ENCODE measurements at places on chromosomes 5 and 9. TPM values are rescaled to one million over a fixed set of nuclear protein-coding genes. Genes with fewer than 3 reads are reported as not detected.

CENPK gene
- 122 TPM for polyA plus RNA-seq

CDKN2B-AS1 gene
- polyA plus RNA-seq: not detected

SLCO6A1 gene
- 0.34 TPM for polyA plus RNA-seq

RETREG1 gene
- polyA plus RNA-seq: 3.8 TPM

TLE1 gene
- polyA plus RNA-seq: 59.1 TPM

GABRA6 gene
- not detected for polyA plus RNA-seq

IL13 gene
- not detected for polyA plus RNA-seq

BNIP1 gene
- polyA plus RNA-seq: 9.5 TPM

TENT4A gene
- 5.2 TPM for polyA plus RNA-seq

PCDHB6 gene
- polyA plus RNA-seq: 0.11 TPM

FOXI1 gene
- not detected for polyA plus RNA-seq

TXNDC8 gene
- not detected for polyA plus RNA-seq

HSPB3 gene
- not detected for polyA plus RNA-seq

LCN15 gene
- 0.76 TPM for polyA plus RNA-seq

WDR31 gene
- polyA plus RNA-seq: 0.13 TPM

FGF10 gene
- 0.40 TPM for polyA plus RNA-seq

GABRA1 gene
- polyA plus RNA-seq: 0.42 TPM

ENHO gene
- polyA plus RNA-seq: 17.5 TPM

SQSTM1 gene
- polyA plus RNA-seq: 58.0 TPM

PCDHA3 gene
- polyA plus RNA-seq: 1.2 TPM

KCNMB1 gene
- polyA plus RNA-seq: 0.19 TPM

CAMK2A gene
- polyA plus RNA-seq: not detected

FOXD4L4 gene
- polyA plus RNA-seq: not detected

FAM151B gene
- polyA plus RNA-seq: 0.55 TPM

ARAP3 gene
- polyA plus RNA-seq: 18.4 TPM

ZNF782 gene
- polyA plus RNA-seq: 2.1 TPM

SPINK6 gene
- not detected for polyA plus RNA-seq

PPP1R2B gene
- not detected for polyA plus RNA-seq

FBXW2 gene
- polyA plus RNA-seq: 7.4 TPM

NIPAL4 gene
- polyA plus RNA-seq: 0.10 TPM

SPDL1 gene
- polyA plus RNA-seq: 76.9 TPM

CARTPT gene
- polyA plus RNA-seq: not detected
